ENCODE measurements at places on chromosomes 13 and 19.

DNA sequence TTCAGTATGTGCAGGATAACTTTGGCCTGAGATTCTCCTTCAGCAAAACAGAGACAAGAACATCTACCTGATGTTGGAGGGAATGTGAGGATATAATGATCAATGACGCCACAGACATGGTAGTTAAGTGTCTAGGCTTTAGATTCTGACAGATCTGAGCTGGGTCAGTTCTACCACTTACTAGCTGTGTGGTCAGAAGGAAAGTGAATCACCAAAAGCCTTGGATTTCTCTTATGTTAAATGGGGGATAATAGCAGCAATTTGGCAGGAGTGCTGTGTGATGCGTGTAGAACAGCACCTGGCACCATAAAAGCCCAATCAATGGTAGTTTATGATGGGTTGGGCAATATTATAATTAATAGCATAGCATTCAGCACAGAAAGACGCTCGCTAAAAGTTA lies 41.7 kb downstream of the RXFP2 start:
- no peak for DNase-seq

- DNase-seq, result no peak
Measured at GRCh38 chr13:113040031-113040430, 65.6 kb upstream of the F7 start.

DNA sequence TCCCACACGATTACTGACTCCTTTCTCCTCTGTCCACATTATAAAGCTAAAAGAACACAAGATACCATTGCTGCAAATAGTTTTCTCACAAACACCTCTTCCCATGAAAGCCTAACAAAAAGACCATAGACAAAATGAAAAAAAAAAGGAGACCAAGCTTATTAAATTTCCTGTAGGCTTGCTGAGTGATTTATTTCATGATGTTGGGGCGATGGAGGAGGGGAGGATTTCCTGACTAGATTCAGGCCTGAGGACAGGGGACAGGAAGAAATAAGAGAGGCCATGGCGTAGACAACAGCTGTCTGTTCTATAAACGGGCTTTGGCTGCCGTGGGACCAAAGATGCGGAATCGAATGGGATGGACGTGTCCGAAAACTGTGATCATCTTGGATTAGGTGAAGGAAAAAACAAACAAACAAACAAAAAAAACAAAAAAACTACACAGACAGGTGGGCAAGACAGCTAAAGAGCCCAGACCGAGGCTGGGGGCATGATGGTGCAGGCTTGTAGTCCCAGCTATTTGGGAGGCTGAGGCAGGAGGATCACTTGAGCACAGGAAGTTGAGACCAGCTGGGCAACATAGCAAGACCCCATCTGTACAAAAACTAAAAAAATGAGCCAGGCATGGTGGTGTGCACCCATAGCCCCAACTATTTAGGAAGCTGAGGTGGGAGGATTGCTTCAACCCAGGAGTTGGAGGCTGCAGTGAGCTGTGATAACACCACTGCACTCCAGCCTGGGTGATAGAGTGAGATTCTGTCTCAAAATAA lies 5.3 kb downstream of the TMPRSS9 start:
- no peak for DNase-seq

- no peak for DNase-seq
Measured at GRCh38 chr13:19155321-19155861, 26.2 kb downstream of the TUBA3C start.

GRCh38 chr13:66751691-66752090 lies 478.4 kb downstream of the PCDH9 start:
- DNase-seq, result no peak

- no peak for DNase-seq
Measured at GRCh38 chr13:47129461-47129860, 232.6 kb upstream of the HTR2A start.

DNA sequence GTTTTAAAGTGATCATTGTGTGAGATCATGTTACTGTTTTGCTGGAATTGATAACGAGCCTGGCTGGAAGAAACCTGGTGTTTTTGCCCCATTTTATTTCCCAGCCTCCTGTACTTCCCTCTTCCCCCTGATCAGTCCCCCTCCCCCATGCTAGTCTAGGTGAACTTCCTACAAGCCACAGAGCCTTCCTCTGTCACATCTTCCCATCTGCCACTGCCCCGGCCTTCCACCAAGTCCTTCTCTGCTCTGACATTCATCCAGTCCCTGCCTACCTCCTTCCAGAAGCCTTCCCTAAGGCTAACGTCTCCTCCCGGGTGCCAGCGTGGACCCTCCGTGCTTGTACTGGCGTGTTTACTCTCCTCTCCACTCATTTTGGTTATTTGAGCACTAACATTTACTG lies 14.3 kb downstream of the FARP1 start:
- DNase-seq, result no peak

- no peak for DNase-seq
Measured at GRCh38 chr13:53788286-53788685, 759.7 kb downstream of the OLFM4 start.

DNA sequence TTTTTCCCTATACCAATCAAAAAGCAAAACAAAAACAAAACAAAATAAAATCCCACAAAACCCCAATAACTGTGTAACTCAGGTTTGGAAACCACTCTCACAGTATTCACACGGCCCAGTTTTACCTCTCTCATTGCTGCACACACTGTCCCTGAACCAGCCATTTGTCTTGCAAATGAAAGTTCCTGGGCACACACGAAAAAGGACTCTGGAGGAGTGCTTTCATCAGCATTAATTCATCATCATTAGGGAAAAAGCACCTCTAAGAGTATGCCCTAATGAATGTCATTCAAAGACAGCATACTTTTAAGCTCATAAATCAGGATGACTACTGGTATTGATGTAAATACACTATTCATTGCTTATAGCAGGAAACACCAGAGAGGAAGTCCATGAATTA lies 306.3 kb downstream of the DNAJC15 start:
- no peak for DNase-seq

DNA sequence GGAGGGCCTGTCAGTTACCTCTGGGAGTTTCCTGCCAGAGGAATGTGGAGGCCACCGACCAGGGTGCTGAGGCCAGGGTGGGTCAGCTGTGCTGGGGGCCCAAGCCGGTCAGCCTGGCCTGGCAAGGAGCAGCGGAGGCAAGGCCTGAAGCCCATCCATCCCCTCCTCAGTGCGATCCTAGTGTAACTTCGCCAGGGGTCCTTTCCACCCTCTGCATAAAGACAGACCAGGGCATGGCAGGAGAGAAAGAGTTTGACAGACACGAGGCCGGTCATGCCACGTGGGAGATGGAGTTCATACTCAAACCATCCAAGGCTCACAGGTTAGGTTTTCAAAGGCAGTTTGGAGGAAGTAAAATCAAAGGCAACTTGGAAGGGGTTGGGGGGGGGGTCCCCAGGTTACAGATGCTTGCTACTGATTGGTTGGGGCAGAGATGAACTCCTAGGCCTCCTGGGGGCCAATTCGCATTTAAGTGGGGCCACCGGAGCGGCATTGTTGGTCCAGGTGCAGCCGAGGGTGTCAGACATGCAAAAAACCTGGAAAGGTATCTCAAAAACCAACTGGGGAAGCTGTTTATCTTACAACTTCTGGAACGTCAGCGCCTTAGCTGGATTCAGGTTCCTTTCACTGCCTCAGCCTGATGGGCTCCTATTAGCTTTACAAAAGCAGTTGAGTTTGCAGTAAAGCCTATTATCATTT lies 36.8 kb upstream of the DPRX start:
- DNase-seq, result no peak

- DNase-seq, result no peak
Measured at GRCh38 chr19:22438011-22438410, 15.9 kb upstream of the ZNF98 start.

GRCh38 chr13:71499235-71499634 lies 367.8 kb downstream of the DACH1 start:
- DNase-seq, result no peak

DNA sequence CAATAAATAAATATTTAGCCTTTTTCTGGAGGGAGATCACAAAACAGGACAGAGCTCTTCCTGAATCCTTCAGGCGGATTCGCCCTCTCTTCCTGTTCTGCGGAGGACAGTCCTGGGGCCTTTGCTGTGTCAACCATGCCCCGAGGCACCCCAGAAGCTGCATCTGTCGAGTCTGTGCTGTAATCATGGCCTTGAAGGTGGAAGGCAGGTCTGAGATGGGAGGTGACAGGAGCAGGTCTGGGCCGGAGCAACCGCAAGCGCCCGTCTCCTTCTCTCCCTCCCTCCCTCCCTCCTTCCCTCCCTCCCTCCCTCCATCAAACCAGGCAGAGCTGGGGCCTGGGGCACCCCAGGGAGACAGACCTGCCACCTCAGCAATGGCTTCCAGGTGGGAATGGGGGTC lies 4.6 kb upstream of the FXYD3 start:
- DNase-seq, result no peak

DNA sequence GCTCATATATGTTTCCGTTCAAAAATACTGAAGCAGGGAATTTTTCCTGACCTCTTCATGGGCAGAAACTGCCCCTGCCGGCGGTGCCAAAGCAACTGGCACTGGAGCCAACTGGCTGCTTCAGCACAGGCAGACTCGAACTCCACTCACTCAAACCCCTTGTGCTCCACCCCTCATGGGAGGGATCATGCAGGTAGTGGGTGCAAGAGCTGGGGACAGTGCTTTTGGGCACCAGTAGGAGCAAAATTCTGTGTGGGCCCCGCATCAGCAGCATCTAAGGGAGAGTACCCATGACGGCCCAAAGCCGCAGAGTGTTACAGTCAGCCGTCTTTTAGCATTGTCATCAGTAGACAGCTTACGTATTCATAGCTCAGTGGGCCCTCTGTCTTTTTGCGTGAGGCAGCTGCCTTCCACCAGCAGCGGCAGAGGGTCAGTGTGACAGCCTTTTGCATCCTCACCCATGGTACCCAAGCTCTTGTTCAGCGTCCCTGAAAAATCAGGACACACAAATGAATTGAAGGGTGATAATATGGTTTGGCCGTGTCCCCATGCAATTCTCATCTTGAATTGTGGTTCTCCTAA lies 393.8 kb downstream of the SLITRK6 start:
- no peak for DNase-seq

GRCh38 chr13:99859178-99860177 lies 112.1 kb downstream of the ZIC5 start:
- DNase-seq, result peak; percentile 36

DNA sequence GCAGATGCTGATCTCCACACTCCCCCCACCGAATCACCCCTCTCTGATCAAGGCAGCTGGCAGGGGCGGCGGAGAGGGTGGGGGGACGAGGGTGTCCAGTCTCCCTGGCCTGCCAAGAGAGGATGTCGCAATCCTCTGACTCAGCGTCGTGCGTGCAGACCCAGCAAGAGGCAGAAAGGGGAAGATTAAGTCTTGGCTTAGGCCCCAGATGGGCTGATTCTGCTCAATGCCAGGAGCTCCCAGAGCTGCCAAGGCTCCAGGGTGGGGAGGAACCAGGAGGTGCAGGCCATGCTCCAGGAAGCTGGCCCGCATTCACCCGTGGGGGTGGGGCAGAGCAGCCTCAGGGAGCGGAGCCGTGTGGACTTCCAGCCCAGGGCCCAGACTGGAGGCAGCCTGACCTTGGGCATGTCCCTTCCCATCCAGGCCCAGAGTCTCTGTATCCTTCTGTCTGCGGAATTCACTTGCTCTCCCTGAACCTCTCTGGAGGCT lies 6.6 kb upstream of the BCL3 start:
- no peak for DNase-seq

- no peak for DNase-seq
Measured at GRCh38 chr13:76579701-76580100, 306.5 kb downstream of the KCTD12 start.

DNA sequence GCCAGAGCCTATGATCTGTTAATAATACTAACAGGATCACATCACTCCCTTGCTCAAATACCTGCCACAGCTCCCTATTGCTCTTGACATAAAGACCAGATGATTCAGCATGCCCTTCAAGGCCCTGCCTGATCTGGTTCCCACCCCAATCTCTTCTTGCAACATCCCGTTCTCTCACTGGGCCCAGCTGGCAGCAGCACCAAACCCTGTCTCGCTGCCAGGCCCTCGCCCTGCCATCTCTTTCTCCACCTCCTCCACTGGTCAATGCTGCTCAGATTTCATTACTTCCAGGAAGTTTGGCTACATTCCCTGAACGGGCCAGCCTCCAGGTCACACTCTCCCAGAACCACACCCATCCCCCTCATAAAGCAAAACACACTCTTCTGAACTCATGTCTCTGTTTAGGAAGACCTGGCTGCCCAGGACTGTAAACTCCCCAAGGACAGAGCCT lies 8.6 kb upstream of the BCAT2 start:
- DNase-seq, result no peak

- peak; percentile 10 for DNase-seq
Measured at GRCh38 chr19:23762884-23763711, 4.4 kb upstream of the ZNF681 start.

- DNase-seq, result peak; percentile 39
Measured at GRCh38 chr19:4456843-4457653, 546 bp downstream of the UBXN6 start.

DNA sequence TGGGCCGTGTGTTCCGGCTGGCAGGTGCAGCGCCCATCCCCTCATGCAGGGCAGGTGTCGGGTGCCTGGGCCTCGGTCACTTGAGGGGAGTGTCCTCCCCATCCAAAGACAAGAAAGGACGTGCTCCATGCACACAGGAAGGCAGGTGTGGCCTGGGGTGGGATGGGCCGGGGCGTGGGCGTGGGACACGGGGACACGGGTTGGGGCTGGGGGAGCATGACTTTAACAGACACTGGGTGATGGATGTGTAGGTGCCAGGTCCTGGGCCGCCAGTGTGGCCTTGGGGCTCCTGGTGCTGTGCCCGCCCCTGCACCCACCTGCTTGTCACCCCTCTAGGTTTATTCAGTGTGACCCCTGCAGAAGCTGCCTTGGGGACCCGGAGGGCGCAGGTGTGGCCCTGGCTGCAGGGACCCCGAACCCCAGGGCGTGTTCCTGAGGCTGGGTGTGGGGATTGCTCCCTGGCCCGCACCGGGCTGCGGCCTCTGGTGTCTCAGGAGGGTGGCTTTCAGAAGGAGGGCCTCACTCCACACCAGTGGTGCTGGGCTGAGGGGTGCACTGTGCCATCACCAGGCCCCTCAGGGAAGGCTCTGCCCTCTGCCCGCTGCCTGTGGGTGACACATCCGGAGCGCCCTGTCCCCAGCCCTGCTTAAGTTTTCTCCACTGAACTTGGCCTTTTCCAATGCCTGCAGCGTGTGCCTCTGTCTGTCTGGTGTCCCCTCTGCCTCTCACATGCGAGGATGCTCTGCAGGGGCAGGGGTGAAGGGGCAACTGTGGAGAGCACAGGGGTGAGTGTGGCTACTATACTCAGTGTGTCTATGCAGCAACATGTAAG lies 5.2 kb downstream of the TMEM255B start:
- DNase-seq, result no peak

GRCh38 chr19:16044746-16045145 lies 31.5 kb upstream of the TPM4 start:
- DNase-seq, result no peak

Measured in activated gamma-delta T cell treated with Interleukin-2 at 50 U/mL for 16 hours (primary cell).